Muscle of leg (tissue), 16 donors: ENCODE measurements at places on chromosomes 5 and 9. TPM values are rescaled to one million over a fixed set of nuclear protein-coding genes. Genes with fewer than 3 reads are reported as not detected.

DNA sequence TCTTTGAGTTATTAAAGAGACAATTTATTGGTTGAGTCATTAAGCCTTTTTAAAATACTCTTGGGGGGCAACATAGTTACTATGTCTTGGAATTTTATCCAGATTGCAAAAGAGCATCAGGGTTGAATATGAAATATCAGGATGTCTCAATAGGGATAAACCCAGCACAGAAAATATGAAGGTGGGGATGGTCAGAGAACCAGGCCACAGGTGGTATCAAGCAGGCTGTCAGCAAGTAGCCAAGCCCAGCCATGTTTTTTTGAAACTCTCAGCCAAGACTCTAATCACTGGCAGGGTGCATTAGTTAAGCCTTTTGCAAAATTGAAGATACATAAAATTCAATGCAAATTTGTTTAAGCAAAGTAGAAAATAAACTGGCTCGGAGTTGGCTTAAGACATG, 468.9 kb downstream of the DTWD2 start:
- no peak for DNase-seq

DNA sequence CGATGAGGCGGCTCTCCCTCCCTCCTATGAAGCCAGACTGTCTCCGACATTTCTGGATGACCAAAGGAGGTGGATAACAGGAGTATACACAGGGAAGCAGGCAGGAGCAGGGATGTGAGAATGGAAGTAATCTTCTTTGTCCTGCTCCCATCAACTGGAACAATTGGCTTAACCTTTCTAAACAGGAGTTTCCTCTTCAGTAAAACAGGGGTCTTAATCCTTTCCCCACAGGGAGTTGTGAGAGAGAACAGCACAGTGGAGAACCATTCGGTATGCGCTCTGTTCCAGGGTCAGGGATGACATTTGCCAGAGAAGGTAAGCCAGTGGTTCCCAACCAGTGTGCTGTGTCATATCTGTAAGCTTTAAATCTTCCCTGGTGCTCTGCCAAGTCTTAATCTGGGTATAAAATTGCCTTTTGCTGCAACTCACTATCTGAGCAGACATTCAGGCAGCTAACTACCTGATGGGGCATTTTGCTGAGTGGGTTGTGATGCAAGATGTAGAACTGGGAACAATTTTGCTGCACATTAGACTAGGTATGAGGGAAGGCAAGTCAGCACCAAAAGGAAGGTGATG, 294.8 kb upstream of the KIF2A start:
- DNase-seq = no peak

GRCh38 chr5:178206166-178207101, 2.1 kb downstream of the HNRNPAB start:
- DNase-seq = no peak

- no peak for DNase-seq
Measured at GRCh38 chr5:16592255-16592654, 24.5 kb downstream of the RETREG1 start.

GRCh38 chr5:135042595-135042994, 8.6 kb upstream of the PITX1 start:
- no peak for DNase-seq

DNA sequence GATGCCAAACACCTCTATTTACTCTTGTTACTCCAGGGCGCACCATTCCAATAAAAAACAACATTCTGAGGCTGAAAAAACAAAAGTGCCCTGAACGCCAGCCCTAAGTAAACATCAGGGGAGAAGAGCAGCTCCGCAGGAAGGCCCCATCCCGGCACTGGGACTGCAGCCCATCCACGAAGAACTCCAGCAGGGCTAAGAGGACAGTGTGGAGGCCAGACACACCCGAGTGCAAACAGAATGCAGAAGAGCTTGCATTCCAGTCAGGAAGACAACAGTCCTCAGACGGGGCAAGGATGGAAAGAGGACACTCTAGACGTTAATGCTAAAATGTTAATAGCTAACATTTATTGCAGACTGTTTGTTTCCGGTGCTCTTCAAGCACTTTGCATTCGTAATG, 33.0 kb downstream of the FAM240B start:
- no peak for DNase-seq

DNA sequence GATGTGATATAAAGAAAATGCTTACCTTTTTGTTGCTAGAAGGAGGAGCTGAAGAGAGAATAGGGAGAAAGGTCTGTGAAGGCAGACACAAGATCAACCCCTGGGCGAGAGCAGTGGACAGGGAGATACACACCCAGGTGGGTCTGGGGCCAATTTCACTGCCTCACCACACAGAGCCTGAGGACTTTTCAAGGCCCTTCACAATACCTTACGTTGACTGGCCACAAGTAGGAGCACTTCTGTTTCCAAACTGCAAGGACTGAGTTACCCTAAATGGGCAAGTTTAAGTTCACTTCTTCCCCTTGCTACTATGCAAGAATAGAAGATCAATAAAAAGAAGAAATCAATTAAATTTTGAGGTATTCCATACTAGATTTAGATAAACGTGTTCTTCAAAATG, 174.5 kb upstream of the SLC12A2 start:
- DNase-seq = peak; percentile 25

GRCh38 chr5:73506459-73506955, 8.3 kb downstream of the BTF3 start:
- DNase-seq = no peak

DNA sequence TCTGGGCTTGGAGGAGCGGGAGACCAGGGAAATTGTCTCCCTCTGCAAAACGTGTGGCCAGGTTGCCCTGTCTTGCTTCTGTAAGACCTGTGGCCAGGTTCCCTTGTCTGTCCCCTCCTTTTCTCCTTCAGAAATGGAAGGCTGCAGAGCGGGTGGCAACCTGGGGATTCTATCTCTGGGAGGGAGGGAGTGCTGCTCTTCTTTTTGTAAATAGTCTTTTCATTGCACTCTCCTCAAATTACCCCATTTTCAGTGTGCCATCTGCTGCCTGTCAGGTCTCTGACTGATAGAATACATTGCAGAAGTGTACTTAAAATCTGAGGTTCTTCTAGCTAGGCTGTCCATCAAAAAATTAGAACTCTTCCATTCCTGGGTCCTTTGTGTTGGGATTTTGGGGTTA, 126.0 kb downstream of the GABRB2 start:
- DNase-seq = no peak

DNA sequence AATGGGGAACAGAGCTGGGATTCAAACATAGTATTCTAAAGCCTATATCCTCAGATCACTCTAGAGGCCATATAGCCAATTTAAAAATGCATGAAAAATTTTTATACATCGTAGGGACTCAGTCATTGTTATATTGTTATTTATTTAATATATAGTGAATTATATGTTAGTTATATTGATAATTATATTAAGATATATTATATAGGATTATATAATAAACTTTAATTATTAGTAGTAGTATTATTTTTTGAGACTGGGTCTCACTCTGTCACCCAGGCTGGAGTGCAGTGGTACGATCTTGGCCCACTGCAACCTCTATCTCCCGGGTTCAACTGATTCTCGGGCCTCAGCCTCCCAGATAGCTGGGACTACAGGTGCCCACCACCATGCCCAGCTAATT, 65.7 kb upstream of the DPYSL3 start:
- DNase-seq = no peak

- DNase-seq = no peak
Measured at GRCh38 chr5:122400341-122400740, 88.3 kb downstream of the SNCAIP start.

DNA sequence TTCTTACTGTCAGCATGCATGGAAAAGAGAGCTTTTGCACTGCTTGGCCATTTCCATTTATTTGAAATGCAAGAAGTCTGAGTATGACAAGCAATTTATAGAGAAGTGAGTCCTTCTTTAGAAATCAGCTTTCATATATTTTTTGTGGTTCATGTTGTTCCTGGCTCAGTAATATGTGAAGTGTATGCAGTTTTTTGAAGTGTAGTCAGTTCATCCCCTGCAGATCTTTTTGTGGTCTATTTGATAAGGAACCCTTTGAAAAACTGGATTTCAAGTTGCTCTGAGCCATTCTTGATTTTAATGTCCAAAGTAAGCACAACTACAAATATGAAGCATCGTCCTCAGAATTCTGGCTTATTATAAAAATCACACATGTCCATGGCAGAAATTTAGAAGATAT, 294.1 kb upstream of the SMC2 start:
- no peak for DNase-seq

GRCh38 chr5:180345186-180345585, 8.0 kb downstream of the GFPT2 start:
- DNase-seq = no peak

GRCh38 chr5:151173711-151174611, 16.4 kb upstream of the ANXA6 start:
- no peak for DNase-seq

DNA sequence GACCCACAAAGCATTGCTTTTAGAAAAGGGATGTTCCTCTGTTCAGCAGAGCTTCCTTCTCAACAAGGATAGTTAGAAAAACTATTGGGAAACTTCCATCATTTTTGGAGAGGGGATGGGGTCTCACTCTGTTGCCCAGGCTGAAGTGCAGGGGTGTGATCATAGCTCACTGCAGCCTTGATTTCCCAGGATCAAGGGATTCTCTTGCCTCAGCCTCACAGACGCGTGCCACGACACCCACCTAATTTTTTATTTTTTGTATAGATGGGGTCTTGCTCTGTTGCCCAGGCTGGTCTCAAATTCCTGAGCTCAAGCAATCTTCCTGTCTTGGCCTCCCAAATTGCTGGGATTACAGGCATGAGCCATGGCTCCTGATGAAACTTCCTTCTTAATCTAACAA, 34.8 kb downstream of the PHAX start:
- DNase-seq = no peak

DNA sequence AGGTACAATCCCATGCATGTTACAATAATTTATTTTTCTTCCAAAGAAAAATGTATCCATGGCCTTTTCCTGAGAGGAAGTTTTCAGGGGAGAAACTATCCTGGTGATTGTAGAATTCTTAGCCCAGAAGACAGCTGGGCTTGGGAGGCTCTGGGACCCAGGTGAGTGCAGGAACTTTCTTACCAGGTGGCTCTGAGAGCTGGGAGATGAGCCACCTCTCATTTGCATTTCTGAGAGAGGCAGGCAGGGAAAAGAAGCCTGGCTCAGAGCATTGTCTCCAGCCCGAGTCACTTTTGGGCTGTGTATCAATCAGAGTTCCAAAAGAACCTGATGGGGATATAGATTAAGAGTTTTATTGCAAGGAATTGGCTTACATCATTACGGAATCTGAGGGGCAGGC, 52.7 kb downstream of the ALG2 start:
- no peak for DNase-seq

- DNase-seq = no peak
Measured at GRCh38 chr5:108260858-108261170, 121.1 kb downstream of the FBXL17 start.

DNA sequence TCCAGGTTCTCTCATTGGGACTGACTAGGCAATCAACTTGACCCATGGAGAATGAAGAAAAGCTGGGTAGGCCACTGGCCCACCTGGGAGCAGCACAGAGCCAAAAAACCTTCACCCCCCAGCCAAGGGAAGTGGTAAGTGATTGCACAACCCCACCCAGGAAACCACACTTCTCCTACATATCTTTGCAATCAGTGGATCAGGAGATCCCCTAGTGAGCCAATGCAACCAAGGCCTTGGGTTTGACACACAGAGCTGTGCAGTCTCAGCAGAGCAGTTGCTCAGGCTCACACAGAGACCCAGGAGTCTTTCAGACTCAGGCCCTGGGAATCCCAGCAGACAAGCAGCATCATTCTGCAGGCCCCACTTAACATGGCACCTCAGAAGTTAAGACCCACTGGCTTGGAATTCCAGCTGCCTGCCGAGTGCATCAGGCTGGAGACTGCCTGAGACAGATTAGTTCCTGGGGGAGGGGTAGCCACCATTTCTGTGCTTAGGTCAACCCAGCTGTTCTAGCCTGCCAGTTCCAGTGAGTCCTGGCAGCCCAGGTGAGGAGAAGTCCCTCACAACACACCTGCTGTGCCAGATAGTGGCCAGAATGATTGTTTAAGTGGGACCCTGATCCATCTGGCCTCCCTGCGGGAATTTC, 136.4 kb downstream of the SAXO1 start:
- DNase-seq = no peak

The CAMSAP1 gene
- total RNA-seq = 27.0 TPM

The PCDHB3 gene
- total RNA-seq = 1.8 TPM

The FRMPD1 gene
- total RNA-seq = 7.6 TPM

The C5orf46 gene
- total RNA-seq = not detected

The NNT gene
- total RNA-seq = 67.0 TPM

The F12 gene
- total RNA-seq = 0.27 TPM

The RAB3C gene
- total RNA-seq = 0.13 TPM

The QRFP gene
- not detected for total RNA-seq

The KIF12 gene
- 0.13 TPM for total RNA-seq

The SCGB3A2 gene
- not detected for total RNA-seq

The RORB gene
- total RNA-seq = 0.09 TPM
